GM10248 (cell line): ENCODE measurements at places on chromosomes 2 and 18.

DNA sequence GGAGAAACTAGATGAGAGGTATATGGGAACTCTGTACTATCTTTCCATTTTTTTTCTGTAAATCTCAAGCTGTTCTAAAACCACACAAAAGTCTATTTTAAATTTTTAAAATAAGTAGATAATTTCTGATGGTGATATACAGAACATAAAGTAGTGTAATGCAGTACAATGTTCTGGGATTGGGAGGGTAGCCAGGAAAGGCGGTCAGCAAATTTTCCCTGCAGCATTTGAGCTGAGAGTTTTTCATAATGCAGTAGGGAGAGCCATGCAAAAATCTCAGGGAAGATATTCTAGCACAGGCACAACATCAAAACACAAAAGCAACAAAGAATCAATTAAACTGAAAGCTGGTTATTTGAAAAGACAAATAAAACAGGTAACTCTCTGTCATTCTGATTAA, 141.5 kb downstream of the NCKAP5 start:
- DNase-seq: no peak

GRCh38 chr2:157875641-157876065, 477 bp downstream of the ACVR1 start:
- DNase-seq: peak; percentile 57

GRCh38 chr2:168210216-168210894, 37.0 kb downstream of the STK39 start:
- DNase-seq: no peak

GRCh38 chr2:145431181-145431951, 911.4 kb upstream of the ZEB2 start:
- DNase-seq: no peak

DNA sequence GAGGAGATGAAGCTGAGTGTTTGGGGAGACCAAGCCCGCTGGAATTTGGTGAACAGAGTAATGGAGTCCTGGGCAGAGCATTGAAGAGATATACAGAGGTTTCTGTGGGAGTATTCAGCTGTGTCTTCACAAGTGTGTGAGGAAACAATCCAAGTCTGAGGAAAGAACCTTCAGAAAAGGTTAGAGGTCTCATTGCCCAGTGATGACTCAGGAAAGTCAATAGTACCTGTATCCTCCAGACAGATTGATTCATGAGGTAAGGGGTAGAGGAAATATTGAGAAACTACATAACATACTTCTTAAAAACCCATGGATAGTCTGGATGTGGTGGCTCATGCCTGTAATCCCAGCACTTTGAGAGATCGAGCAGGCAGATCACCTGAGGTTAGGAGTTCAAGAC, 392.3 kb downstream of the GALNT13 start:
- no peak for DNase-seq

DNA sequence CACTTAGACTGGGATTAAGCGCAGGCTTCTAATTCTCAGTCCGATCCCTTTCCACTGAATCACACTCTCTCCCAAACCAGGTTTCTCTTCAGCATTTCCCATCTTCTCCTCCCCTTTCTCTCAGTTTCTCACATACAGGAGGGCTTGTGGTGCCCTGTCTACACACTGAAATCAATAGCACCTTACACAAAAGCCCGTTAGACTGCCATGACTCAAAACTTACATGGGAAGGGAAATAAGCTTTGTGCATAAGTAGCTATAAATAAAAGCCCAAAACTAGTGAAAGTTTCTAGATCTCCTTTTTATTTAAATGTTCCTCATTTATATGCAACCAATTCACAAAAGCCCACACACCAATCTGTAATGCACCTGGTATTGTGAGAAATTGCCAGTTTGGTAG, 318.4 kb downstream of the TXNL1 start:
- DNase-seq: no peak

GRCh38 chr2:201483342-201483741, 31.8 kb downstream of the STRADB start:
- DNase-seq: no peak

- no peak for DNase-seq
Measured at GRCh38 chr18:55119434-55119833, 160.2 kb upstream of the CCDC68 start.

- no peak for DNase-seq
Measured at GRCh38 chr2:37705191-37705590, 33.7 kb upstream of the CDC42EP3 start.

- DNase-seq: no peak
Measured at GRCh38 chr2:11898576-11898975, 152.1 kb downstream of the LPIN1 start.

GRCh38 chr2:179565807-179566206, 295.6 kb downstream of the ZNF385B start:
- DNase-seq: no peak

GRCh38 chr2:15595936-15596335, 4.3 kb downstream of the DDX1 start:
- no peak for DNase-seq

GRCh38 chr2:172090044-172090961, 5.0 kb downstream of the DLX1 start:
- DNase-seq: peak; percentile 22

DNA sequence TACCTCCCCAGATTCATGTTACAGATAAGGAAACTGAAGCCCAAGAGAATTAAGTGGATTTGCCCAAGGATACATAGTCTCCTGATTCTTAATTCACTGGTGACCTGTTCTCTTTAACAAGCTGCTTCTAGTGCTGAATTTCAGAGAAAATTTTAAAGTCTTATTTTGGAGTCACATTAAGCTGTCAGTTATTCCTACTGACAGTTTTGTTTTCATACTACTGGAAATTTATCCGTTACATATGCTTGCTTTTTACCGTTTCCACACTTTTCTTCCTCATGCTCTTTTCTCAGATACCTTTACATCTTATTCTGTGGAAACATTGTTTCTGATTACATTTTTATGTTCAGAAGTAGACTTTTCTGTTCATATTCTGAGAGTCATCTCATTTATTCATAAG, 1.3 kb downstream of the MOB4 start:
- DNase-seq: no peak

DNA sequence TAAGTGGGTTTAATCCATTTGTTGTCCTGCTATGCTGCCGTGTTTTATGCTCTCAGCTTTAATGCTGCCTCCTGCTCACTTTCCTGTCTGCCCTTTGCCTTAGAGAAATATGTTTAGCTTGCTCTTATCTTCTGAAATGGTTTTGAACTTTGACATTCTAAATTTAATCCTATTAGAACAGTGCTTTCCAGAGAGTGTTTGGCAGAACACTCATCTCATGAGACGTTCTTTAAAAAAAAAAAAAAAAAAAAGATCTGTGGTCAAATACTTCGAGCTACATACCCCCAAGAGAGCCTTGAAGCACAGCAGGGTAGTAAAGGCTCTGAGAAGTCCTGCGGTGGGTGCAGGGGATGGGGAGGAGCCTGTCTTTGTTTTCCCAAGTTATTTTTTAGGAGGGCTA, 161.3 kb downstream of the SPP2 start:
- no peak for DNase-seq

GRCh38 chr18:29712785-29713184, 1329.8 kb downstream of the DSC3 start:
- no peak for DNase-seq

GRCh38 chr2:85438201-85439024, 19.9 kb downstream of the SH2D6 start:
- DNase-seq: no peak

- no peak for DNase-seq
Measured at GRCh38 chr2:106653465-106653864, 166.3 kb downstream of the CD8B2 start.

DNA sequence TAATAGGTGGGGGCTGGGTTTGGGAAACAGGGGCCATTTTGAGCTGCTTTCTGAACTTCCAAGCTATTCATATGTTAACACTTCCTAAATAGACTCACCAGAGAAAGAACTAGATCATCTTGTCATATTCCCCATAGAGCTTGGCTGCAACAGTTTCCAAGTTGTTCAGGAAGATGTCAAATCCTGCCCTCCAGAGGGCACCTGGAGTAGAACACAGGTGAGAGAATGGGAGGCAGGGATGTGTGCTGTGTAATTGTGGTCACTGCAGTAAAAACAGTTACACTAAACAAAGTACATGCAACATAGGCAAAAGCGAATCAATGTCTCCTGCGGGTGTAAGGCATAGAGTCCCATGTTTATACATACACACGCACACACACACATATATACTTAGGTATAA, 34.5 kb upstream of the LRRC30 start:
- no peak for DNase-seq

GRCh38 chr2:45267062-45267792, 258.0 kb upstream of the SIX2 start:
- DNase-seq: no peak

DNA sequence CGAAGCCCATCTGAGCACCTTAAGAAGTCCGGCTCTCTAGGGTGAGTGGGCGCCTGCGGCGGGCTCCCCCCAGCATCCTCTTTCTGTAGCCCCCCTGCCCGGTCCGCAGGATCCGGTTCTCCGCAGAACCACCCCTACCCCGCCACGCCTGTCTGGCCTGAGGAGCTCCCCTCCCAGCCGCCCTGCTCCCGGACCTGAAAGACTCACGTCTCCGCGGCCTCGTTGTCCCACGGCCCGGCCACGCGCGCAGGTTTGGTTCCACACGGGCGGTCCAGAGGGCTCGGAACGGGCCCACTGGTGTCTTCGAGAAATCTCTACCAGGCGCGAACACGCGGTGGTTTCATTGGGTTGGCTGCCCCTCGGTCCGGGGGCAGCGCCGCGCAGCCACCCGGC, 237 bp downstream of the SLC39A6 start:
- DNase-seq: no peak

GRCh38 chr2:230384986-230385385, 31.0 kb upstream of the SP100 start:
- DNase-seq: no peak

DNA sequence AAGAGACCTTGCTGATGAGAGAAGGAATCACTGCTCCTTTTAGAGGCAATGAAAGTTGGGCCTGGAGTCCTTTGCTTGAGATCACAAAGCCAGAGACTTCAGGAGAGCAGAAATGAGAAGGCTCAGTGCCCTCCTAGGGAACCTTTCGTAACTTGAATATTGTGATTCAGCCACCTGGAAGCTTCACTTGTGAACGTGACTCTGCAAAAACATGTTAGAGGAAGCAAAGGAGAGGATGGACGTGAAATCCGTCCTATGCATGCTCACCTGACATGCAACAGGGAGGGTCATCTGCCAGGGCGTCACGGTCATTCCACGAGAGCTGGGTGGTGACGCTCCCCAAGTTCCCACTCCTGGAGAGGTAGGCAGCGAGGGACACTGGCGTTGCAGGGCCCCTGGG, 243.6 kb downstream of the AGAP1 start:
- no peak for DNase-seq

DNA sequence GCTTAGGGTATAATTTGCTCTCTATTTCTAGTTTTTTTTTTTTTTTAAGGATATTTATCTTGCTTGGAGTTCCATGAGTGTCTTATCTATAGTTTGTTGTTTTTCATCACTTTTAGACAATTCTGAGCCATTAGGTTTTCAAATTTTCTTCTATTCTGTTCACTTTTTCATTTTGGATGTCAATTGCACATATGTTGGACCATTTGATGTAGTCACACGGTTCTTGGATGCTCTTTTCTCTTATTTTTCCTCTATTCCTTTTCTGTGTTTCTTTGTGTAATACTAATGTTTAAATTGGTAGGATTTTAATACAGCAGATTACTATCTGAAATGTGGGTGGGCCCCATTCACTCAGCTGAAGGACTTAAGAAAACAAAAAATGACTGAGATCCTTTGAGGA, 292.6 kb downstream of the CALCRL start:
- DNase-seq: no peak

- DNase-seq: no peak
Measured at GRCh38 chr2:27652341-27652740, 11.1 kb downstream of the SUPT7L start.
